T-helper 17 cell (primary cell): ENCODE measurements at places on chromosomes 1 and 21. TPM values are rescaled to one million over a fixed set of nuclear protein-coding genes. Genes with fewer than 3 reads are reported as not detected.

DNA sequence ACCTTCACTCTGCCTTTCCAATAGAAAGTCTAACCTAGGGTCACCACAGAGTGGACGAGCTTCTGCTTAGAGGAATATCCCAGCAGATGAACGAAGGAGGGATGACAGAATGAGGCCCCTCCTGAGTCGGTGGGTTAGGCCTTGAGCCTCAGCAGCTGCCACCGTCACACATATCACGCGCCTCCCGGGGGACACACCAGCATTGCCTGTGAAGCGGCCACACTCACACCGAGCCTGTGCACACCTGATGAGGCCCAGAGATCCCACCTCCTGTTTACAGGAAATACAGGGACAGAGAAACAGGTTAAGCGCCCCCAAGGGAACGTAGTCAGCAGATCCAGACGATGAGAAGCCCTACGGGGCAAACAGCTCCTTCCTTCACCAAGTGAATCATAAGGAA, 25.1 kb upstream of the LRRC47 start:
- no peak for DNase-seq

DNA sequence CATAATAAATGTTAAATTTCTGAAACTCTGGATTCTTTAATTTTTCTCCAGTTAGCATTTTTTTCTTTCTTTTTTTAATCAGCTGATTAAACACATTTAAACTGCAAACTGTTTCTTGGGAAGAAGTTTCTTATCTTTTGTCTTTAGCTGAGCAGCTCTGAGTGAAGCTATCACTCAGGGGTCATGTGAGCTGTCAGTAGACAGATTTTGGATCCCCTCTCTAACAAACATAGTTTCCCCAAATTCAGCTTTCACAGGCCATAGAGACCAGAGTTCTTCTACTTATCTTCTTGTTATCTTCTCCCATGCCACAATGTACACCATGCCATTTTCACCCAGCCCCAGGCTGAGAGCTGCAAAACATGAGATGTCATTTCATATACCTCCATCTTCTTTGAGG, 148.9 kb downstream of the CDC42BPA start:
- DNase-seq: no peak

The IFI44L gene
- 21.0 TPM for total RNA-seq

- no peak for DNase-seq
These were observed 77.6 kb downstream of the XCL2 start for GRCh38 chr1:168466092-168466713.

The SYT14 gene
- total RNA-seq: not detected

The GNPAT gene
- total RNA-seq: 16.4 TPM

DNA sequence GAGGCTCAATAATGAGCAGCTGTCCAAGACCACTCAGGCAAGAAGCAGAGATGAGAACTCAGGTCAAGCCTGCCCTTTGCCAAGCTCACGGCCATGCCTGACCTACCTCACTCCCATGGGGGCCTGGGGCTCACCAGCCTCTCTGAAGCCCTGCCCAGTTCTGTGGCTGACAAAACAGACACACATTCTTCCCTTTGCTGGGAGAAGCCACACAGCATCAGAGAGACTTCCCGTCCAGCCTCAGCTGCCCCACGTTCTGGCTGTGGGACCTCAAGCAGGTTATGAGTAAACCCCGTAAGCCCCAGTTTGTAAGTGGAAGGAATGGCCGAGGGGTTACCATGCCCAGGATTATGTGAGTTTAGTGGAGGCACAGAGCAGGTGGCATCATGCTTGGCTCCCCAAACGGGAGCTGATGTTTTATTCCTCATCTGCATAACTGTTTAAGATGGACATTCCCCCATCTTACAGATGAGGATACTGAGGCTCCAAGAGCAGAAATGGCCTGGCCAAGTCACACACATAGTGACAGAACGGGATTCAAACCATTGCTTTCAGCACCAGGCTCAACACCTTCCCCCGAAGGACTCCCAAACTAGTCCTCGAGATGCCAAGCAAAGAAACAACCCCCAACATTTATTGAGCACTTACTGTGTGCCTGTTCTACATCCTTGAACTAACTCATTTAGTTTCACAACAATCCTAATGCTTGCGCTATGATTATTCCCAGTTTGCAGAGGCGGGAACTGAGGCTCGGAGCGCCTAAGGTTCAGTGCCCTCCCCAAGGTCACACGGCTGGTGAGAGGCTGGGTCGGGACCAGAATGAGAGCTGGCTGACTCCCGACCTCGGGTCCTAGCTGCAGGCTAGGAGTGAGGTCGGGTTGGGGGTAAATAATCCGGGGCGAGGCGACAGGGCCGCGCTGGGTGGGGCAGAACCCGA, 49.1 kb upstream of the LAPTM5 start:
- no peak for DNase-seq

The B3GALNT2 gene
- total RNA-seq: 8.2 TPM

The AGBL4 gene
- total RNA-seq: not detected

GRCh38 chr1:110490791-110491451, 28.1 kb downstream of the KCNA10 start:
- DNase-seq: no peak
